ENCODE measurements at places on chromosomes 16 and 17. TPM values are rescaled to one million over a fixed set of nuclear protein-coding genes. Genes with fewer than 3 reads are reported as not detected.

HS3ST2 gene
- total RNA-seq = not detected

HLF gene
- total RNA-seq = 0.51 TPM

CCDC78 gene
- 1.8 TPM for total RNA-seq

MYO1C gene
- total RNA-seq = 190 TPM

ASPHD1 gene
- 5.9 TPM for total RNA-seq

LGALS9B gene
- not detected for total RNA-seq

KRTAP2-1 gene
- total RNA-seq = not detected

TAT gene
- not detected for total RNA-seq

LRRC37A gene
- 1.0 TPM for total RNA-seq

GRCh38 chr17:47077576-47077975, 98.5 kb upstream of the RPRML start:
- no peak overlapping the region for H3K4me3 ChIP-seq
- H3K27me3 ChIP-seq = no peaks in the 10 kb centered on the region
- no peak overlapping the region for H3K27ac ChIP-seq
- peak; percentile 62 for DNase-seq
- no peaks in the 10 kb centered on the region for H3K36me3 ChIP-seq

DNA sequence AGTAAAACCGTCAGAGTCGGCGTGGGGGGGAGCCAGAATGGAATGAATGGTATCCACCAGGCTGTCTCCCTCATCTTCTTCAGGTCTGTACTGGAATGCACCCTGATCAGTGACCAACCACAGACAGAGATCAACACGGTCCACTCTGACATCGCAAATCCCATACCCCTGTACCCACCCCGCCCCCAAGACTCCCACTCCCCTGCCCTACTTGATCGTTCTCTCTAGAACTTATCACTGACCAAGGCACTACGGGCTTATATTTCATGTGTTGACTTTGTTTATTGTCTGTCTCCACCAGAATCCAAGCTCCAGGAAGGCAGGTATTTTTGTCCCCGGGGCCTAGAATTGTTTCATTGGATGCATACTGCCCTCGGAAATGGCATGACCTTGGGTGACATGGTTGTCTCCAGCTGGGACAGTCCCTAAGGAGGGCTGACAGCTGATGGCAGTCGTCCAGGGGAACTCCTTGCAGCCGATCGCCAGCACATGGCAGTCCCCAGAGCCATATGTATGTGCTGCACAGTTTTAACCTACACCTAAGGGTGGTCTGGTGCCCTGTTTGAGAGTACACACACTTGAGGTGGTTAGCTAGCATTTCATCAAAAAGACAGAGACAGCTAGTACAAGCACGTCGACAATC, 526 bp upstream of the MFSD6L start:
- H3K4me1 ChIP-seq = no peaks in the 10 kb centered on the region
- no peak overlapping the region for H3K4me3 ChIP-seq
- no peaks in the 10 kb centered on the region for H3K27me3 ChIP-seq
- H3K27ac ChIP-seq = no peak overlapping the region
- peak; percentile 16 for DNase-seq

- peaks cover 25% of the 10 kb centered on the region for H3K27me3 ChIP-seq
- DNase-seq = peak; percentile 48
- no peaks in the 10 kb centered on the region for H3K4me1 ChIP-seq
- H3K27ac ChIP-seq = no peak within 1 kb of the TSS
- H3K4me3 ChIP-seq = no peak within 1 kb of the TSS
Observed at GRCh38 chr16:68644715-68645493, at the start of gene CDH3. Gene CDH3, plus strand, starts transcription at chr16:68645310. Its CDS starts 70 bp downstream, at chr16:68645380.

GRCh38 chr17:20225162-20226115, 216.3 kb downstream of the SPECC1 start:
- no peak overlapping the region for H3K27ac ChIP-seq
- H3K4me1 ChIP-seq = peaks cover 7% of the 10 kb centered on the region
- H3K27me3 ChIP-seq = no peaks in the 10 kb centered on the region
- H3K36me3 ChIP-seq = no peaks in the 10 kb centered on the region

GRCh38 chr17:7445619-7445968, 733 bp downstream of the CHRNB1 start:
- no peak for DNase-seq
- peaks cover 22% of the 10 kb centered on the region for H3K27me3 ChIP-seq
- no peak overlapping the region for H3K4me3 ChIP-seq
- H3K4me1 ChIP-seq = peaks cover 7% of the 10 kb centered on the region

GRCh38 chr16:58651965-58652348, 22.3 kb upstream of the CNOT1 start:
- no peaks in the 10 kb centered on the region for H3K27me3 ChIP-seq
- DNase-seq = peak; percentile 72
- no peak overlapping the region for H3K27ac ChIP-seq
- no peaks in the 10 kb centered on the region for H3K4me1 ChIP-seq
- H3K4me3 ChIP-seq = no peak overlapping the region

GRCh38 chr16:5633845-5634440, 536.3 kb upstream of the EEF2KMT start:
- no peak overlapping the region for H3K27ac ChIP-seq
- H3K4me1 ChIP-seq = no peaks in the 10 kb centered on the region
- H3K36me3 ChIP-seq = no peaks in the 10 kb centered on the region
- no peak overlapping the region for H3K4me3 ChIP-seq

DNA sequence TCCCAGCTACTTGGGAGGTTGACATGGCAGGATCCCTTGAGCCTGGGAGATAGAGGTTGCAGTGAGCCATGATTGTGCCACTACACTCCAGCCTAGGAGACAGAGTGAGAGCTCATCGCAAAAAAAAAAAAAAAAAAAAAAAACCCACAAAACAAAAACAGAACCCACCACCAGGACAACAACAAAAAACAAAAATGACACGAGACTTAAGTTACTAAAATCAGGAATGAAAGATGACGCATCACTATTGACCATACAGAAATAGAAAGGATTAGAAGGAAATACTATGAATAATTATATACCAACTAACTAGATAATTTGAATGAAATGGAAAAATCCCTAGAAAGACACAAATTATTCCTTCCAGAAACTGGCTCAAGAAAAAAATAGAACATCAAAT, 432.4 kb upstream of the PMFBP1 start:
- no peak for DNase-seq
- H3K4me1 ChIP-seq = no peaks in the 10 kb centered on the region
- no peak overlapping the region for H3K27ac ChIP-seq
- no peaks in the 10 kb centered on the region for H3K27me3 ChIP-seq
- no peak overlapping the region for H3K4me3 ChIP-seq
- no peaks in the 10 kb centered on the region for H3K36me3 ChIP-seq

- H3K4me1 ChIP-seq = no peaks in the 10 kb centered on the region
- H3K27ac ChIP-seq = no peak overlapping the region
- H3K4me3 ChIP-seq = no peak overlapping the region
- no peaks in the 10 kb centered on the region for H3K27me3 ChIP-seq
- no peak for DNase-seq
Observed at GRCh38 chr17:4387137-4387536, 20.7 kb upstream of the UBE2G1 start.

DNA sequence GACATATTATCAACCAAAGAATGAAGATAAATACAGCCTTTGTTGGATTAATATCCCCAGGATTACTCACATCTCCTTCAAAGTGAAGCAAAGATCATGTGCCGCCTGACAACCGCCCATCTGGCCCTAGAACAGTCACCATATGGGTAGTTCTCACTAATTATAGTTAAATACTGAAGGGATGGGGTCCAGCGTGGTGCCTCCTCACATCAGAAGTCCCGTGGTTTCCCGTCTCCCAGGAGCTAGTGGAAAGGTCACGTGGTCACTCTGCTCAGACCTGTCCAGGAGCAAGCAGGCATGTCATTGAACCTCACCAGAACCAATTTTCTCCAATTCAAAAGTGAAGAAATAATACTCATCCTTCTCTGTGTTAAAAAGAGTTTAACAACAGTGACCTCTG, 434.5 kb downstream of the SHISA9 start:
- H3K4me3 ChIP-seq = no peak overlapping the region

DNA sequence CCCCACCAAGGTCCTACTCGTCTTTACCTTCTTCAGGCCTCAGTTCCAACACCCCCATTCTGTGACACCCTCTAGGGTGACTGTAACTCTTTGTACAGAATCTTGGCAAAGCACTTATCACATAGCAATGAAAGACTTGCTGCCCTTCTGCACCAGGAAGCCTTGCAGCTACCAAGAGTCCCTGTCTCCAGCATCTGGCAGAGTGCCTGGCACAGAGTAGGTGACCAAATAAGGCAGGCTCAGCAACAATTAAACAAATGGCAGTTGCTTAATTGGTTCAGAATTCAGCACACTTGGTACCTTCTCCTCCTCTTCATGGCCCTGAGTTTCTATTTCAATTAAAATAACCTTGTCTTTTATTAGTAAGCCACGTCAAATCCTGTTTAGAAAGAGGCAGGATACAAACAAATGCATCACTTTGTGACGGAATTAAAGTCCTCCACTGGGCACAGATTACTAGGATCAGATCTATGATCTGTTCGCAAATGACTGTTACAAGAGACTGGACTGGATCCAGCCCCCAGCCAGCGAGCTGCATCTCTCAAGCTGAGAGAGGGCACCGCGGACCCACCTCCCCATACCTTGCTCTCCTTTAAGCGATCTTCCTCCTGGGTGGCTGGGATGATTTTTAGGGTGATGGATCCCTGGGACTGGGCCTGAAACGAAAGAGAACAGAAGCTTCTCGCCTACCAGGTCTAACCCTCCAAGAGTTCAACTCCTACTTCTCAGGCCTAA, 9.4 kb downstream of the MPP3 start:
- peaks cover 13% of the 10 kb centered on the region for H3K36me3 ChIP-seq
- H3K4me1 ChIP-seq = no peaks in the 10 kb centered on the region
- no peak for DNase-seq
- no peaks in the 10 kb centered on the region for H3K27me3 ChIP-seq

GRCh38 chr16:49856672-49857330, 889 bp upstream of the ZNF423 start:
- H3K4me1 ChIP-seq = no peaks in the 10 kb centered on the region
- peak; percentile 87 for DNase-seq
- no peaks in the 10 kb centered on the region for H3K36me3 ChIP-seq
- H3K4me3 ChIP-seq = no peak overlapping the region

- H3K27ac ChIP-seq = no peak overlapping the region
- no peaks in the 10 kb centered on the region for H3K27me3 ChIP-seq
- no peak for DNase-seq
- no peaks in the 10 kb centered on the region for H3K36me3 ChIP-seq
- H3K4me3 ChIP-seq = no peak overlapping the region
- H3K4me1 ChIP-seq = no peaks in the 10 kb centered on the region
Observed at GRCh38 chr17:79160980-79161636, 86.5 kb downstream of the ENGASE start.

- no peak overlapping the region for H3K27ac ChIP-seq
- no peak overlapping the region for H3K4me3 ChIP-seq
- no peak for DNase-seq
- peaks cover 14% of the 10 kb centered on the region for H3K36me3 ChIP-seq
- no peaks in the 10 kb centered on the region for H3K4me1 ChIP-seq
Observed at GRCh38 chr17:48121923-48122664, 14.5 kb downstream of the SNX11 start.

GRCh38 chr16:53600126-53600525, 97.1 kb upstream of the AKTIP start:
- H3K27me3 ChIP-seq = no peaks in the 10 kb centered on the region
- H3K27ac ChIP-seq = no peak overlapping the region
- no peak overlapping the region for H3K4me3 ChIP-seq
- DNase-seq = no peak

GRCh38 chr17:17981330-17981729, 8.7 kb downstream of the DRC3 start:
- DNase-seq = no peak
- H3K36me3 ChIP-seq = no peaks in the 10 kb centered on the region
- no peak overlapping the region for H3K4me3 ChIP-seq
- H3K4me1 ChIP-seq = no peaks in the 10 kb centered on the region
- H3K27ac ChIP-seq = no peak overlapping the region
- H3K27me3 ChIP-seq = no peaks in the 10 kb centered on the region

- H3K27ac ChIP-seq = no peak overlapping the region
- DNase-seq = no peak
- H3K4me1 ChIP-seq = no peaks in the 10 kb centered on the region
- H3K36me3 ChIP-seq = no peaks in the 10 kb centered on the region
- H3K27me3 ChIP-seq = no peaks in the 10 kb centered on the region
Observed at GRCh38 chr17:79159471-79159870, 84.8 kb downstream of the ENGASE start.

DNA sequence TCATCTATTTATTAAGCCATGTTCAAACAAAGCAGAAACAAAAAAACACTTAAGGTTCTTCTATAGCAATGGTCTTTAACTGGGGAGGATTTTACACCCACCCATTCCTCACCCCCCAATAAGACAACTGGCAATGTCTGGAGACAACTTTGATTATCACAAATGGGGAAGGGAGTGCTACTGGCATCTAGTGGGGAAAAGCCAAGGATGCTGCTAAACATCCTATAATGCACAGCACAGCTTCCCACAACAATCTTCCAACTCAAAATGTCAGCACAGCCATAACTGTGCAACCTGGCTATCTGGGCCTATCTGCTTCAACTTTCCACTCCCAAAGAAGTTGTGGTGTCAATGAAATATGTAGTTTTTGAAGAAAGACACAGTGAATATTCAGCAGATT, 1044.4 kb downstream of the CDH8 start:
- DNase-seq = no peak
- no peak overlapping the region for H3K27ac ChIP-seq
- H3K27me3 ChIP-seq = no peaks in the 10 kb centered on the region
- no peaks in the 10 kb centered on the region for H3K36me3 ChIP-seq
- no peak overlapping the region for H3K4me3 ChIP-seq
- no peaks in the 10 kb centered on the region for H3K4me1 ChIP-seq

DNA sequence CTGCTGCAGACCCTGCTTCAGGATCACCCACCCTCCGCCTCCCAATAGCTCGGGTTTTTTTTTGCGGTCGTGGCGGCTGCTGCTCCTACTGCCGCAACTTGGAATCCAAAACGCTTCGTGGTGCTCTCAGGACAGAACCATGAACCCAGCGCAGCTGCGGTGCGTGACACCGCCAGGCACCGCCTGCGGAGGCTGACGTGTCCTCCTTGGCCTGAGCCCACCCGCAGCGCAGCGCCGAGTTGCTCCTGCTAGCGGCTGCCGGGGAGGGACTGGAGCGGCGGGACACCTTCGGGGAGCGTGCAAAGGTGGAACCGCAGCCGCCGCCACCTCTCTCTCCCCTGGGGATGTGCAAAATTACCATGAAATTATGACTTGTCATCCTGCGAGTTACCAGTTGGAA, 1893.0 kb downstream of the TP53TG3F start:
- DNase-seq = no peak
- no peak overlapping the region for H3K4me3 ChIP-seq
- H3K4me1 ChIP-seq = no peaks in the 10 kb centered on the region
- no peaks in the 10 kb centered on the region for H3K27me3 ChIP-seq

GRCh38 chr16:49491771-49492761, 118.5 kb downstream of the C16orf78 start:
- H3K27ac ChIP-seq = no peak overlapping the region
- H3K36me3 ChIP-seq = no peaks in the 10 kb centered on the region
- no peak overlapping the region for H3K4me3 ChIP-seq
- no peaks in the 10 kb centered on the region for H3K27me3 ChIP-seq
- DNase-seq = peak; percentile 9

Data from fibroblast of lung (primary cell).